ENCODE measurements at places on chromosomes 12 and 14.
A peak's percentile ranks its signal among the peaks of the same experiment; 100 is the strongest.

GRCh38 chr14:38547961-38548490 lies 292.1 kb upstream of the CLEC14A start:
- no peak for DNase-seq

DNA sequence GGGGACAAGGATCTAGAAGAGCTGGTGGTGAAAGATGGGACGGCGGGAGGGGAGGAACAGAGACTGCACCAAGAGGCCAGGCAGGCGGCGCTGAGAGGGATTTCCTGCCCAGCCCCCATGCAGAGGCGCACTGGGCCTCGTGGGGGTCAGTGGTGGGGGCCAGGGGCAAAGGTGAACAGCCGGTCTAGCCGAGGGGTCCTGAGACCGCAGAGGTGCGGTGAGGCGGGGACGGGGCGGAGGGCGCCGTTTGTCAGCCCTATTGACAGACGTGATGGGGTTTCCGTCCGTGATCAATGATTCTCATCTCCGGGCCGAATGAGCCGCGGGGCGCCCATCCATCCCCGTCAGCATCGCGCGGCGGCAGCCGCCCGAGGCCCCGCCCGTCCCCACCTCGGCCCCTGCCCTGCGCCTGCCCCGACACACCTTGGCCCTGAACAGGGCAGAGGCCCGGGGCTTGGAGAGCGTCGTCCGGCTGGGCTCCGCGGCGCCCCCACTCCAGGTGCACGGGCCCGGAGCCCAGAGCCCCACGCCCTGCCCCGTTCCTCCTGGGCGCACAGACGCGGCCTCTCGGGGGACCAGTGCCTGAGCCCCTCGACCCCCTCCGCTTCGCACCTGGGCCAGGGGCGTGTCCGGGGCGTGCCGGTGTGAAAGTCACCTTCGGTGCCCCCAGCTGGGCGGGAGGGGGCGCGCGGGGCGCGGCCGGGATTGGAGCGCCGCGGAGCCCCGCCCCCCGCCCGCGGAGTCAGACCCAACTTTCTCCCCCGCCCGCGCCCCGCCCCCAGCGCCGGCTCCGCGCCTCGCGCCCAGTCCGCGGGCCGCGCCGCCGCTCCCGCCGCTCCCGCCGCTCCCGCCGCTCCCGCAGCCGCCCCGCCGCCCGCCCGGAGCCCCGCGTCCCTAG lies at the start of gene NXPH4:
NXPH4 (plus strand) TSS at position 781 of the 898 bp plus-strand sequence. CDS start 176 bp downstream, outside the sequence.
- DNase-seq = no peak

DNA sequence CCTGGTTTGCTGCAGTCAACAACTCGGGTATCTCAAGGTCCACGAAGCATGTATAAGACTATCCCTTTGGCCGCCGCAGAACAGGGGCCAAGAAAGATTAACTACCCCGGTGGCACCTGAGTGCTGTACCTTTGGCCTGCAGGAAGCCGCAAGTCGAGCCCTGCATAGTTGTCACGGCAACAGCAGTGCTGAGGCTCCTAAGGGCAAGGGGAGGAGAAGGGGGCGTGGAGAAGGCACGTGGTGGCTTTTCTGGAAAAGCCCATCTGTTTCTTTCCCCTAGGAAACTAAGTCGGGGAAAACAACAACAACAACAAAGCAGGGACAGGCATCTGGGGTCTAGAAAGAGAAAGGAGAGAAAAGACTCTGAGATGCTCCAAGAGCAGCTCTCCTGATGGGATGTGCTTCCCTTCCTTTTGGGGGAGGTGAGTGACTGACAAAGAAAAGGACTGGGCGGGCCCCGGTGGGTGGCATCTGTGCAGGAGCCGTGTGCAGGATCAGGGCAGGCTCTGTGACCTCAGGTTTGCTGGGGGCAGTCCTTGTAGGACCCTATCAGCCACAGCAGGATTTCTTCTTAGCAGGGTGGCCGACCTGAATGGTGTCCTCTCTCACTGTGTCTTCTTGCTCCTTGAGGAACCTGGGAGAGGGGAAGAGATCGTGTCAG lies 123.9 kb downstream of the PRMT8 start:
- DNase-seq = no peak

- no peak for DNase-seq
Measured at GRCh38 chr12:89154743-89155499, 197.4 kb downstream of the DUSP6 start.

DNA sequence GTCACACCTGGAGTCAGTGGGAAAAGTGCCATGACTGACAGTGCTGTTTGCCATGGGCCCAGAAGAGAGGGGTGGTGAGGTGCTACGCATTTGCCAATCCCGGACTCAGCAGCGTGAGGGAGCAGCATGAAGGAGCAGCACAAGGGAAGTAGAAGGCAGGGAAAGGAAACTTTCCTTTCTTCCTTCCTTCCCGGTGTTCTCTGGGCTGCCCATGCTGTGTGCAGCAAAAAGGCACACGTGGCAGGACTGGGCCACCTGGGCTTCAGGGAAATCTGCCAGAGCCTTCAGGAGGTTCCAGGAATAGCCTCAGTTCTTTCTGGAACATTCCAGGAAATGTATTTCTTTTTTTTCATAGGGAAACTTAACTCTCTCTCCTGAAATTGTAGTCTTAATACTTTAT lies 23.0 kb downstream of the TRIM9 start:
- no peak for DNase-seq

GRCh38 chr12:98737322-98737712 lies 92.2 kb downstream of the APAF1 start:
- DNase-seq = no peak

DNA sequence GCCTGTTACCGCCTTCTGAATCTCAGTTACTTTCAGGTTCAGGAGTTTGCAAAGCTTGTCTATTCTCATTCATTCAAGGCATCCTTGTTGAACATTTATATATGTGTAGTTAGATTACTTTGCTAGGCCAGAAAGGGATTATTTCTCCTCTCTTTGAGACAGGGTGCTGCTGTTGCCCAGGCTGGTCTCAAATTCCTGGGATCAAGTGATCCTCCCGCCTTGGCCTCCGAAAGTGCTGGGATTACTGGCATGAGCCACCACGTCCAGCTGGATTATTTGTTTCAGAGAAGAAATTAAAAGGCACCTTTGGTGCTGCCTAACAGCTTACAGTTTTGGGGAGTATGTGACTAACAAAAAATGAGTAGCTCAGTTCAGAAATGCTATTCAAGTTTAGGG lies 772 bp downstream of the CHURC1 start:
- no peak for DNase-seq

DNA sequence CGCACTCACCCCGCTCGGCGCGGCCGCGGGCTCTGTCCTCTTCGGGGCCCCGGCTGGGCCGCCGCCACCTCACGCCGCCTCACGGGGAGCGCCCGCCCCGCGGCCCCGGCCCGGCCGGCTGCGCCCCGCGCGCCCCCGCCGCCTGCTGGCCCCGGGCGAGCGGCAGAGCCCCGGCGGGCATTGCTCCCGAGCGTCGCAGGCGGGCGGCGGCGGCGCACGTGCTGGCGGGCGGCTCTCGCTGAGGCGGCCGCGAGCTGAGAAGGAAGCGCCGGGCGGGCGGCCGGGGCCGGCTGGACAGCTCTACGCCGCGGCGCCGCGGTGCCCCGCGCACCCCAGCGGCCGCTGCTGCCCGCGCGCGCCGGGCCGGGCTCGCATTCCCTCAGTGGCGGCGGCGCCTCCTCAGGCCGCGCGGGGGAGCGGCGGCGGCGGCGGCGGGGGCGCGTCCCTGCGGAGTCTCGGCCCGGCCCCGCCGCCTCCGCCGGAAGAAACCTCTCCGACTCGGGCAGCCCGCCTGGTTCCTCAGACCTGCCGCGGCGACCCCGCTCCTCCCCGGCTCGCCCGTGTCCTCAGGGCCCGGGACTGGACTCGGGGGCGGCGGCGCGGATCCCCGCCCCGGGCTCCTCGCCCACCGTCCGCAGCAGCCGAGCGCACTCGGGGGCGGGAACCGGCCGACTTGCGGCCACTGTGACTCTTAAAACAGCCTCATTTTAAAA lies at the start of gene PITPNM2:
PITPNM2 (minus strand) TSS at position 347 of the 713 bp plus-strand sequence. CDS start 116,500 bp downstream, outside the sequence.
- no peak for DNase-seq

GRCh38 chr14:75961662-75962061 lies 20.1 kb downstream of the TGFB3 start:
- peak; percentile 88 for DNase-seq

- DNase-seq = no peak
Measured at GRCh38 chr12:128542844-128543243, 275.9 kb downstream of the TMEM132C start.

DNA sequence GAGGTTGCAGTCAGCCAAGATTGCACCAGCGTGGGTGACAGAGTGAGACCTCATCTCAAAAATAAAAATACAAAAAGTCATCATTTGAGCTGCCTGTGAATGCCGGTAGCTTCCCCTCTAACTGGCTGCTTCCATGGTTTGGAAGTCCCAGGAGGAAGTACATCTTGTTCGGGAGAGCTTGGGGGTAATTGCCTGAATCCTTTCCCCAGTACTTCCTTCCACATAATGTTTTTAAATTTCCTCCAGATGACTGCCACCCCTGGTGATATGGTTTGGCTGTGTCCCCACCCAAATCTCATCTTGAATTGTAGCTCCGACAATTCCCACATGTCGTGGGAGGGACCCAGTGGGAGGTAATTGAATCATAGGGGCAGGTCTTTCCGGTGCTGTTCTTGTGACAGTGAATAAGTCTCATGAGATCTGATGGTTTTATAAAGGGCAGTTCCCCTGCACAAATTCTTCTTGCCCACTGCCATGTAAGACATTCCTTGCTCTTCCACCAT lies 87.2 kb downstream of the SPRING1 start:
- no peak for DNase-seq

- DNase-seq = no peak
Measured at GRCh38 chr12:3534511-3534910, 43.5 kb downstream of the PRMT8 start.

All from DMS 273 treated with DMSO at 0.1 percent for 48 hours (cell line).